ENCODE measurements at places on chromosomes 12 and 14.

- DNase-seq, result no peak
These were observed 18.6 kb upstream of the KRT7 start for GRCh38 chr12:52214421-52214802.

- no peak for DNase-seq
These were observed 92.7 kb downstream of the LRRC74A start for GRCh38 chr14:76918782-76919394.

GRCh38 chr14:93333631-93334103 lies 831 bp upstream of the BTBD7 start:
- DNase-seq, result no peak

DNA sequence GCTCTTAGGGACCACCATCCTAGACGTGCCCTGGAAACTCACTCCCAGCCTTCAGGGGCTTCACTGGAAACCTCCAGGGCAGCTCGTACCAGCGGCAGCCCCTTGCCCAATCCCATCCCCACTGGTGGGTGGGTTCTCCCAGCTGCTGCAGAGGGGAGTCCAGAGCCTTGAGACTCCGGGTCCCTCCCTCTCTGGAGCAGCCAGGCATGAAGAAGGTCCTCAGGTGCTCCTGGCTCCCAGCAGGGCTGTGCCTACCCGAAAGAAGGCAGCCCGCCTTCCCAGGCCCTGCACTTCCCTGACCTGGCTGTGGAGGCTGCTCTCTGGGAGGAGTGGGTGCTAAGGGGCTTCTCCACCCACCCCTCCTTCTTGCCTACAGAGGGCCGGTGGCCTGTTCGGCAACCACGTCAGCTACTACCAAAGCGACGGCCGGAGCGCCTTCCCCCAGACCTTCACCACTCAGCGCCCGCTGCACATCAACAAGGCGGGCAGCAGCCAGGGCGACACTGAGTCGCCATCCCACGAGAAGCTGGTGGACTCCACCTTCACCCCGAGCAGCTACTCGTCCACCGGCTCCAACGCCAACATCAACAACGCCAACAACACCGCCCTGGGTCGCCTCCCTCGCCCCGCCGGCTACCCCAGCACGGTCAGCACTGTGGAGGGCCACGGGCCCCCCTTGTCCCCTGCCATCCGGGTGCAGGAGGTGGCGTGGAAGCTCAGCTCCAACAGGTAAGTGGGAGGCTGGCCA lies 115.5 kb upstream of the FKBP4 start:
- DNase-seq, result no peak
